ENCODE measurements at places on chromosomes 4 and X. TPM values are rescaled to one million over a fixed set of nuclear protein-coding genes. Genes with fewer than 3 reads are reported as not detected.

Gene TMPRSS11D
- not detected for total RNA-seq

GRCh38 chr4:68074397-68074796 lies 55.3 kb downstream of the TMPRSS11F start:
- no peaks in the 10 kb centered on the region for H3K27me3 ChIP-seq
- DNase-seq, result no peak
- H3K4me1 ChIP-seq, result no peaks in the 10 kb centered on the region
- no peak overlapping the region for H3K4me3 ChIP-seq
- H3K36me3 ChIP-seq, result no peaks in the 10 kb centered on the region

DNA sequence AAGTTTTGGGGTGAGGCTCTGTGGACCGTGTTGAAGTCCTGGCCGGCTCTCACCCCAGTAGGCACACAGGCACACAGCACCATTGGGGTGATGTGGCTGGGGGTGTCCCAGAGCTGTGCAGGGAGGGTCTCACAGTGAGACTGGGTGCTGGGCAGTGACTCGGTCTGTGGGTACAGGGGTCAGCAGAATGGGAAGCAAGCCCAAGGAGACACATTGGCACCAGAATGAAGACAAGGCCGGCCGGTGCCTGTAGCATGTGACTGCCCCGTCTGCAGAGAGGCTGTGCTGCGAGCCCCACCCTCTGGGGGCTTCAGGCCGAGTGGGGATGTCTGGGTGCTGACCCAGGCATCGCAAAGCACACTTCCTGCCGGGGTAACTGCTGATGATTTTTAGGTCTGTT lies 5.2 kb downstream of the MAEA start:
- no peak overlapping the region for H3K27ac ChIP-seq
- no peaks in the 10 kb centered on the region for H3K36me3 ChIP-seq
- H3K4me1 ChIP-seq, result peaks cover 7% of the 10 kb centered on the region
- no peaks in the 10 kb centered on the region for H3K27me3 ChIP-seq

Gene DSPP
- not detected for total RNA-seq

DNA sequence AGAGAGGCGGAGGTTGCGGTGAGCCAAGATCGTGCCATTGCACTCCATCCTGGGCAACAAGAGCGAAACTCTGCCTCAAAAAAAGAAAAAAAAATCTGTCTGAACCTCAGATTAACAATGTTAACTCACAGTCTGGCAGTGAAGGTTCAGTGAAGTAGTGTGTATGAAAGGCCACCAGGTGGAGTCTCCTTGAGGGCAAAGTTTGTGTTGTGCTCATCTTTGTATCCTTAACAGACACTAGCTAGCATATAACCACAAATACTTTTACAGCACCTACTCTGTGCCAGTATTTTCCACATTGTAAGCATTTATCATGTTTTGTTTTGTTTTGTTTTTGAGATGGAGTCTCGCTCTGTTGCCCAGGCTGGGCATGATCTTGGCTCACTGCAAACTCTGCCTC lies 46.0 kb upstream of the MGST2 start:
- H3K27ac ChIP-seq, result no peak overlapping the region
- H3K4me1 ChIP-seq, result no peaks in the 10 kb centered on the region
- no peaks in the 10 kb centered on the region for H3K36me3 ChIP-seq
- no peak for DNase-seq

DNA sequence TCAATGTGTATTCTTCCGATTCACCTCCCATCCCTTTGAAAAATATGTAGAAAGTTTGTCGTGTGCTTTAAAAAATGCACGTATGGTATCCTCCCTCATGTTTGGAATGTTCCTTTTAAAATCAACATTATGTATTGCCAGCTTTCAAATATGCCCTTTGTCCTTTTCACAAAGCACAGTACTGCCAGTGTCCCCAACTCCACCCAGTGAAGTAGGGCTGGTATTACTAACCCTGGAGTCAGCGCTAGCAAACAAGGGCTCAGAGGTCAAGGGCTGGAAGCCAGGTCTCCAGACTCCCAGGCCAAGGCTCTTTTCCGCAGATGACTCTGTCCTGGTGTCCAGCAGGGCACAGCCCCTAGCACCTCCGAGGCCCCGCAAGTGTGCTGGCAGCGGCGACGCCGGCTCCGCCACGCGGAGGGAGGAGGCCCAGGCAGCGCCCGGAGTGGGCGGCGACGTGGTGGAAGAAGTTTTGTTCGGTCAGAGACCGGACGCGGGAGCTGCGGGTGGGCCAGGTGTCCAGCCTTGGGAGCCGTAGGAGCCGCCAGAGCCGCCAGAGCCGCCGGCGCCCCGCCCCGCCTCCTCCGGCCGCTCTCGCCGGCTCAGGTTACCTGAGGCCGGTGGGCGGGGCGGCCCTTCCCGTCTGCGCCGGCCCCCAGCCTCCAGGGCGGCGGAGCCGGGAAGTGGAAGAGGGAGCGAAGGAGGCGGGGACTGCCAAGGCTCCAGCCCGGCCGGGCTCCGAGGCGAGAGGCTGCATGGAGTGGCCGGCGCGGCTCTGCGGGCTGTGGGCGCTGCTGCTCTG lies at the start of gene IL13RA1:
Gene IL13RA1 (plus strand): TSS at position 720 of the 799 bp plus-strand sequence. CDS start 33 bp downstream, at position 753.
- peak within 1 kb of the TSS; percentile 82 for H3K27ac ChIP-seq
- H3K36me3 ChIP-seq, result no peaks in the 10 kb centered on the region
- H3K27me3 ChIP-seq, result no peaks in the 10 kb centered on the region
- H3K4me1 ChIP-seq, result no peaks in the 10 kb centered on the region
- H3K4me3 ChIP-seq, result peak within 1 kb of the TSS; percentile 60
